HFFc6 (cell line): ENCODE measurements at places on chromosomes 2 and 18.

DNA sequence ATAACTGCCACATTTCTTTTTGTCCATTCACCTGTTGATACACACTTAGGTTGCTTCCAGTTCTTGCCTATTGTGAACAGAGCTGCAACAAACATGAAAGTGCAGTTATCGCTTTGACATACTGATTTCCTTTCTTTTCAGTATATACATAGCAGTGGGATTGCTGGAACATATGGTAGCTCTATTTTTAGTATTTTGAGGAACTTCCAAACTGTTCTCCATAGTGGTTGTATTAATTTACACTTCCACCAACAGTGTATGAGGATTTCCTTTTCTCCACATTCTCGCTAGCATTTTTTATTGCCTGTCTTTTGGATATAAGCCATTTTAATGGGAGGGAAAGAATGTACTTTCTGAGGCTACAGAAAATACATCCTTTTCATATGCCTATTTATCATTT lies 167.4 kb downstream of the GULP1 start:
- DNase-seq = no peak

- peak; percentile 46 for DNase-seq
These were observed 10.8 kb downstream of the SPDYA start for GRCh38 chr2:28821295-28821958.

DNA sequence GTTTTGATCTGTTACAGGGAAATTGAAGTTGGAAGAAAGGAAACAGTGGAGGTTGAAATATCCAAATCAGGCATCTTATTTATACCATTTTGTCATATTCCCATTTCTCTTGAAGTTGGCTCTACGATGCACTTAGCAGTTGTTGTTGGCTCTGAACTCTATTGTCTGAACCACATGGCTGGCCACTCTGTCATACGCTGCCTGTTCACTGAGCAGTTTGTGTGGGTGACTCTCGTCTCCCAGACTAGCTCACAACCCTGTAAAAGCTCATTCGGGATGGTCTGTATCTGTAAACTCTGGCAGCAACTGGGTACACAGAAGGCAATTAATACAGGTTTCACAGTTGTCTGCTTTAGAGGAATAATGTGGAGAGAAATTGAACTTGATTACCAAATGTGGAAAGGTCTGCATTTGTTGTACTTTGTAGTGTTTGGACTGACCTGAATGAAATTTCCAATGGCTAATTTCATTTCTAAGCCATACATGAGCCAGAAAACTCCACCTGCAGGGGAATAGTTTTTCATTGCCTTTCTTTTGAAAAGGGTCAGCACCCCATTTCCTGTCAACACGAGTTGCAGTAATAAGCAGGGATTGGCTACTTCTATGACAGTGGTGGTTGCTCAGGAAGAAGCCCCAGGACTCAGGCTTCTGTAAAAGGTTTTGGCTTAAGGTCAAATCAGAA lies 378.2 kb downstream of the OSR1 start:
- no peak for DNase-seq

GRCh38 chr2:161337247-161337646 lies 29.0 kb downstream of the PSMD14 start:
- DNase-seq = no peak

DNA sequence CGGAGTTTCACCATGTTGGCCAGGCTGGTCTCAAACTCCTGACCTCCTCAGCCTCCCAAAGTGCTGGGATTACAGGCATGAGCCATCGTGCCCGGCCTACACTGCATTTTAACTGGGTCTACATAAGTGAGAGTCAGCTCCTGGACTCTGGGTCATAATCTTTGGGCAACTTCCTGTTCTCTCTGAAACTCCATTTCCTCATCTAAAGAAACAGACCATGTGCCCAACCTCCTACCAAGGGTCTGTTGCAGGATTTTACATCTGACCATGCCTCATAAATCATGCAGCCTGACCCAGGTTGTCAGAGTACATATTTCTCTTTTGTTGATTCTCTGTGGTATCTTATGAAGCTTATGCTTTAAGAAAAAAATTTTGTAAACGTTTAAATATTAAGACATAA lies 280.4 kb downstream of the ALPK2 start:
- no peak for DNase-seq

GRCh38 chr2:4140281-4140970 lies 437.1 kb downstream of the DCDC2C start:
- DNase-seq = no peak

- DNase-seq = no peak
These were observed 197.5 kb downstream of the ZEB2 start for GRCh38 chr2:144322379-144322778.
